ENCODE measurements at places on chromosomes 16 and 17.

DNA sequence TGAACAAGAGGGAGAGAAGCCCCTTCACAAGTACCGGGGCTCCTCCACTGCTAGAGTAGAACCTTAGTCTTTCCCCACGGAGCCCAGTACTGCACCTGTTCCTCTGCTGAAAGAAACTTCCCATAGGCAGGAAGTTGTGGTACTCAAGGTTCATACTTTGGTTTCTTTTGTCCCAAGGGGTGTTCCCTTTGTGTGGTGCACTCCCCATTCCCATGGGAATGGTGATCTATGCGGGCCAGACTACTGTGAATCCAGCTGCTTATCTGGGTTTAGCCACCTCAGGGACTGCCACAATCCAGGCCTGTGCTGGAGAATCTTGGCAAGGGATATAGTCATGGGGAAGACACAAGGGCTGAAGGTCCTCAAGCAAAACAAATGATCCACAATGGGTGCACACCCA lies 110.6 kb downstream of the PHKB start:
- no peak for ATAC-seq

- no peak for ATAC-seq
Observed at GRCh38 chr16:85945424-85945751, 46.4 kb downstream of the IRF8 start.

DNA sequence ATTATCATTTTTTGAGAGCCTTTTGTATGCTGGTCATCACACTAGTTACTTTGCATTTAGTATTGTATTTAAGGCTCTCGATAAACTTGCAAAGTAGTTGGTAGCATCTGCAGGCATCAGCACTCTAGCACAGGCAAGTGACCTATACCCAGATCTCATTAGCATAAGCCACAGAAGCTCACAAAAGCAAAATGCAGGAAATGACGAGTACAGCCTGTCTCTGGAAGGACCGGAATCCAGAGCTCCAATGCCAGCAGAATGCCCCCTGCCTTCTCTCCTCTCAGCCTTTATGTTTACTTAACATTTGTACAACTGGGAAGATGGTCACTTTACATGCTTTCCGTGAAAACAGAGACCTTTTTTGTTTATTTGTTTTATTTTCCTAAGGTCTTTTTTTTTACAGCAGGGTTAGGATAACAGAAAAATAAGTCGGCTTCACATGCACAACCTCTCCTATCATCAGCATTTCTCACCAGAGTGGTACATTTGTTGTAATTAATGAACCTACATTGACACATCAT lies 45.4 kb upstream of the MYOCD start:
- no peak for ATAC-seq

GRCh38 chr16:10684511-10685151 lies 10.1 kb downstream of the TEKT5 start:
- no peak for ATAC-seq

GRCh38 chr17:83181991-83182619 lies 102.7 kb downstream of the METRNL start:
- ATAC-seq, result no peak
